ENCODE measurements at places on chromosomes 12 and 14. TPM values are rescaled to one million over a fixed set of nuclear protein-coding genes. Genes with fewer than 3 reads are reported as not detected.

SOAT2 gene
- total RNA-seq = not detected

CLEC2A gene
- total RNA-seq = not detected

B4GALNT3 gene
- total RNA-seq = 3.3 TPM

PIWIL1 gene
- total RNA-seq = not detected

ACSM4 gene
- not detected for total RNA-seq

EIF5 gene
- 232 TPM for total RNA-seq

OGFOD2 gene
- total RNA-seq = 15.3 TPM

CFAP251 gene
- total RNA-seq = 2.8 TPM

MUCL1 gene
- not detected for total RNA-seq

FZD10 gene
- total RNA-seq = not detected

GPATCH2L gene
- 115 TPM for total RNA-seq

ADAM21 gene
- not detected for total RNA-seq

- DNase-seq = no peak
Measured at GRCh38 chr14:56102941-56103340, 15.3 kb upstream of the PELI2 start.

DNA sequence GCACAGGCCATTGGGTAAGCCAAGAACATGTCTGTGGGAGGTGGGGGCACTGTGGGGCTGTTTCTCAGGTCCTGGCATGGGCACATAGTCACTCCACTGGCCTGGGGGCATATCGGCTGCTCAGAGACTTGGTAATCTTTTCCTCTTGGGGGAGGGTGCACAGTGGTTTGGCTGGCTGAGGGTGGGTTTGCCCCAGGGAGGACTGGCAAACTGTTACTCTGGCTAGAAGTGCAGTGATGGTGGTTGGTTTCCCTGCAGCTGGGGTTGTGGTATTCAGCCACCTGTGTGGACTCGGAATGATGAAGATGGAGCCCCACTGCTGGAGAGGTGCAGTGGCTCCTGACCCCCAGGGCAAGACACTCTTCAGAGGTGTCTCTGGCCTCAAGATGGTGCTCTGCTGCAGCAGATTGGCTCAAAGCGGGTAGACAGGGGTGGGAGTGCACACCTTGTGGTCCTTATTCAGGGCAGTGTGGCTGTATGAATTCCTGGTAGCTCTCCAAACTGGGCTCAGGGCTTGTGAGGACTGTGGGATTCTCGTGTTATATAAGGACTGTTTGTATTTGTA lies 74.1 kb upstream of the DDHD1 start:
- no peak for DNase-seq

DNA sequence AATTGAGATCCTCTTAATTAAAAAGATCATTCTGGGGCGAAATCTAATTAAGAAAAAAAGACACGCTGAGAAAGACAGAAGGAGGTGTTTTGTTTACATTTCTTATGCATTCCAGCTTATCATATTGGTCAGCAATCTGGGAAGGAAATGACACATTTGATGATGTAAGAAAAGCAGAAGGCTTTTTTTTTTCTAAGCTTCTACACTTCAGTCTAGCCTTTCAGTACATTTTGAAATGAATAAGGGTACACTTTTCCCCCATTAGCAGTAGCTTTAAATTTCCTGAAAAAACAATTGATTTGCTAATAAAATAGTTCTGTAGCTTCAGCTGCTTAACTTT lies 5.9 kb upstream of the GSC start:
- DNase-seq = no peak

- DNase-seq = no peak
Measured at GRCh38 chr14:93173943-93174395, 10.7 kb downstream of the MOAP1 start.

DNA sequence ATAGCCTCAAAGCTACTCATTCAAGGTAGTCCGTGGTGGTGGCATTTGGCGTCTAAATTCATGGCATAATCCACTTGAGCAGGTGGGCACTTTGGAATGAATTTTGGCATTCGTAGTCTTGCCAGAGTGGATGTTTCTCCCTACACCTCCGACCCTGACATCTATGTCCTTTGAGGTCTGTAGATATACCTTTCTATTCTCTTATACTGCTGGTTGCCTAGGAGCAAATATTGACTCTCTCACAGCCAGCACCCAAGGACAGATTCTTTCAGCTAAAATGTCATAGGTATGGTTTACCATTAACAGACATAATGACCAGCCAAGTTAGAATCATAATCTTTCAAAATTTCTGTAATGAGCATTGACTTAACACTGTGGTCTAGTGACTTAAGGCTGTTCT lies 47.4 kb upstream of the FLRT2 start:
- no peak for DNase-seq

DNA sequence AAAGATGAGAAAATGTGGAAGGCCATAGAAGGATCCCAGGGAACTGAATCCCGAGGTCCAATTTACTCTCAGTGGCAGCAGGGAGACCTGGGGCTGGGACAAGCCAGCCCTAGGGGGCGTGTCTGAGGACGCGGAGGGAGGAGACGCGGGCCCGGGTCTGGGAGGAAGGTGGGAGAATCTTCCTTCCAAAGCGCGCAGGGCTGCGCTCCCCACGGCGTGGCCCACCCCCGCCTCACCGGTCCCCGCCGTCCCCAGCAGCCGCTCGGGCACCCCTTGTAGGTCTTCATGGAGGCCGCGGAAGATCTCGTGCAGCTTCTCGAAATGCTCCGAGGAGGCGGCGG lies 323 bp downstream of the VTI1B start:
- peak; percentile 88 for DNase-seq

- no peak for DNase-seq
Measured at GRCh38 chr12:127060310-127060847, 1206.6 kb upstream of the TMEM132C start.

DNA sequence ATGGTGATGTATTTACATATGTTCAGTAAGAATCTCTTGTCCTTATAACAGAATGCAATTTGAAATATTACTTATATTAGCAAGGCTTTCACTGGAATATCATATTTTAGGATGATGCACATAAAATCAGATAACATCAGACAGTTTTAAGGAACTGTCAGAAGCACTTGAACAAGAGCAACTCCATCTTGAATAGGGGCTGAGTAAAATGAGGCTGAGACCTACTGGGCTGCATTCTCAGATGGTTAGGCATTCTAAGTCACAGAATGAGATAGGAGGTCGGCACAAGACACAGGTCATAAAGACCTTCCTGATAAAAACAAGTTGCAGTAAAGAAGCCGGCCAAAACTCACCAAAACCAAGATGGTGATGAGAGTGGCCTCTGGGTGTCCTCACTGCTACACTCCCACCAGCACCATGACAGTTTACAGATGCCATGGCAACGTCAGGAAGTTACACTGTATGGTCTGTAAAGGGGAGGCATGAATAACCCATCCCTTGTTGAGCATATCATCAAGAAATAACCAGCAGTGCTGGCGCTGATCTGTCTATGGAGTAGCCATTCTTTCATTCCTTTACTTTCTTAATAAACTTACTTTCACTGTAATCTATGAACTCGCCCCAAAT lies 27.6 kb upstream of the ETV6 start:
- DNase-seq = no peak

DNA sequence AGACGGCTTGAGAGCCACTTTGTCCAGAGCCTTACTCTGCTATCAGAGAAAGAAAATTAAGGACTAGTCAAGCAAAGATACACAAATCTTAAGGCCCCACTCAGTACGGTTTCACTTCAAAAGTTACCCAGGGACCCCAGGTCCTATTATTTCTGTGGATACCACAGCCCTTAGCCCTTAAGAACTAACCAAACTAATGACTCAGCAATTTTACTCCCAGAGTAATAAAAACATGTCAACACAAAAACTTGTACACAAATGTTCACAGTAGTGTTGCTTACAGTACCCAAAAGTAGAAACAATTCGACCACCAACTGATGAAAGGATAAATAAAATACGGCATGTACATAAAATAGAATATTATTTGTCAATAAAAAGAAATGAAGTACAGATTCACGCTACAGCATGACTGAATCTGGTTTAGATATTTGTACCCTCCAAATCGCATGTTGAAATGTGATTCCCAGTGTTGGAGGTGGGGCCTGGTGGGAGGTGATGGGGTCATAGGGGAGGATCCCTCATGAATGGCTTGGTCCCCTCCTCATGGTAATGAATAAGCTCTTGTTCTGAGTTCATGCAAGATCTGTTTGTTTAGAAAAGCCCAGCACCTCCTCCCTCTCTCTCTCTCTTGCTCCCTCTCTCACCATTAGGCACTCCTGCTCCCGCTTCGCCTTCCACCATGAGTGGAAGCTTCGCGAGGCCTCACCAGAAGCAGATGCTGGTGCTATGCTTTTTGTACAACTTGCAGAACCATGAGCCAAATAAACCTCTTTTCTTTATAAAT lies 30.5 kb downstream of the AREL1 start:
- no peak for DNase-seq

- no peak for DNase-seq
Measured at GRCh38 chr12:31224768-31225448, 101.0 kb downstream of the SINHCAF start.

GRCh38 chr12:116222358-116222757 lies 55.1 kb downstream of the MED13L start:
- no peak for DNase-seq

DNA sequence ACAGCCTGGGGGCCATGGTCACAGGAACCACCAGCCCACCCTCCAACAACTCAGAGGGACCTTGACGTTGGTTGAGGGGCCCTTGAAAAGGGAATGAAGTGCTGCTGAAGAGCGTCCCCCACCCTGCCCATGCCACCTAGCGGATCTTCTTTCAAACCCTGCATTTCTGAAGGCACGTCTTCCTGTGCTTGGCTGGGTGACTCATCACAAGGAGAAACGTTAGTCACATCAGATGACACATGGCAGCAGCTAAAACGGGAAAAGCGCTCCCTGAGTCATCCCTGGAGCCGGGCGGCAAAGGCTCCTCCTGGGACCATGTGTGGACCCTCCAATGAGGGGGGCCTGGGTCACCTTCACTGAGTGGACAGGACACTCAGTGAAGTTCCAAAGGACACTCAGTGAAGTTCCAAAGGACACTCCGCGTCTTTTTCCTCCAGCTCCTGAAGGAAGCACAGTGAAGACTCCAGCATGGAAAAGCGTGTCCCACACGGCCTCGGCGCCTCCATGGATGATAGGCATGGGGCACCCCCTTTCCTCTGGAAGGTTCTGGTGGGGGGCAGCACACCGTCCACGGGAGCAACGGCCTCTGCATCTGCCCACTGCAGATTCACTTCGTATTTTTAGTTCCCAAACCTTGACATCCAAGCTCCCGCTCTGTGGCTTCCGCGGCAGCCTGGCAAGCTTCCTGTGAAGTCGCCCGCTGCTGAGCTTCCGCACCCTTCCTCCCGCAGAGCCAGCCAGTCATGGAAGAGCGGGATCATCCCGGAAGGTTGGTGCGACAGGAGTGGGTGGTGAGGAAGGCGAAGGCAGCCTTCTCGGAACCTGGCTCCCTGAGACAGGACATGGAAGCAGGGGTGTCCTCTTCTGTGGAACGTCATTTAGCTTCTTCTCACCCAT lies 383.4 kb downstream of the VRK1 start:
- DNase-seq = no peak

- no peak for DNase-seq
Measured at GRCh38 chr12:52285172-52285745, 6.1 kb downstream of the KRT81 start.

GRCh38 chr12:26609986-26610385 lies 223.0 kb downstream of the ITPR2 start:
- DNase-seq = no peak

DNA sequence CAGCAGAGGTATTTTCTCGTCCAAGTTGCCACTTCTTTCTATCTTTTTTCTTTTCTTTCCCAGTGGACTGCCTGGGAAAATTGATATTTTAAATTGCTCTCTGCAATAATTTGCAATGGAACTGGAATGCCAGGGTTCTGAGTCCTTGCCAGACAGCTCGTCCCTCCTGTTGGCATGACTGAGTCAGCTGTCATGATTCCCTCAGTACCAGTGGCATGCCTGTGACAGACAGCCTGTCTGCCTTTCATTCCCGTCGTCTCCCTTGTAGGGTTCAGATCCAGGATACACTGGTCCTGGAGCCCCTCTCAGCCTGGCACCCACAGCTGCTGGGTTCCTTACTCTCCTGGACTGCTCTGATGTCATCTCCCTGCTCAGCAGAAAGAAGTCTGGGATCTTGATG lies 84.8 kb downstream of the PTPN11 start:
- DNase-seq = no peak

DNA sequence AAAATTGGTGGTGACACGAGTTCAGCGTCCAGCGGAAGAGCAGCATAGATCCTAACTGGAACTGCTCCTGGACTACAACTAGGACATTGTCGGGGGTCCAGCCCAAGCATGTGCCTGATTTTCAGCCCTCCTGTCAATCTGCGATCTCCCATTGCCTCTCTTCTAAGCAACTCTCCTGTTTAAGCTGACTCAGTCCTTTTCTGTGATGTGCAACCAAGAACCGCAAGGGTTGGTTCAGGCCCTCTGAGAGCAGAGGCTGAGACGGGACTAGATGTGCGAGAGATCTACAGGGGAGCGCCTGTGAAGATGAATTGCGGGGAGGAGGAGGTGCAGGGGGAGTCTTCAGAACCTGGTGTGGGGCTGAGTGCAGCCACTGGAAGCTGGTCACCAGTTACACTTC lies 3.7 kb upstream of the PAPLN start:
- DNase-seq = no peak

- DNase-seq = no peak
Measured at GRCh38 chr12:53327435-53328042, 6.1 kb upstream of the AAAS start.

- DNase-seq = no peak
Measured at GRCh38 chr12:19179986-19180385, 50.5 kb downstream of the PLEKHA5 start.

DNA sequence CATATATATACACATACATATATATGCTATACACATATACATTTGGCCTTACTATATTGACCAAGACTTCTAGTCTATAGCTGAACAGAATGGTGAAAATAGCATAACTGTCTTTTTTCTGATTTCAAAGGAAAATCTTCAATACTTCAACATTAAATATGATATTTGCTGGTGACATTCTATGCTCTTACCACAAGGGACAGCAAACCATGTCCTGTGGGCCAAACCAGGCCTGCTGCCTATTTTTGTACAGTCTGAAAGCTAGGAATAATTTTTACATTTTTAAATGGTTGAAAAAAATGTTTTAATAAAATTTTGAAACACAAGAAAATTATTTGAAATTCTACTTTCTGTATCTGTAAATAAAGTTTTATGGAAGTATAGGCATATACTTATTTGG lies 63.6 kb downstream of the EML5 start:
- DNase-seq = no peak

Data from glutamatergic neuron (in vitro differentiated cells).